Urothelium cell line (cell line): ENCODE measurements at places on chromosomes 2 and 18.

GRCh38 chr2:33570681-33571080 lies 28.4 kb downstream of the FAM98A start:
- DNase-seq, result no peak

- DNase-seq, result no peak
These were observed 567 bp downstream of the NT5C1B start for GRCh38 chr2:18588802-18589201.

- DNase-seq, result no peak
These were observed 158.7 kb upstream of the ZC3H15 start for GRCh38 chr2:186327251-186327868.

DNA sequence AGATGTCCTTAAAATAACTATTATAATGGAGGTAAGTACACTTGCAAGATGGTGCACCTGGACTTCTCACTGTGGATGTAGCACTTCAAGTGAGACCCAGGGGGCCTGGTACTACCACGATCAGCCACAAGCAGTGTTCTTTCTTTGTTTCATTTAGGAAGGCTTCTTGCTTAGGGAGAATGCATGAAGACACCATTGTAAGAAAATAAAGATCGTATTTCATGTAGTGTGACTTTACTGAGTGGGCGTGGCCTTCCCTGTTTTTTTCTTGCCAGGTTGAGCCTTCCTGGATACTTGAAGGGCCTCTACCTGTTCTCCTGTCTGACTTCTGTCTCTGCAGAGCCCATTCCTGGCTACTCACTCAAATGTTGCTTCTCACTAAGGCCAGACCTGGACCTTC lies 615.6 kb upstream of the SOX11 start:
- no peak for DNase-seq

GRCh38 chr18:78727877-78728783 lies 251.5 kb upstream of the SALL3 start:
- no peak for DNase-seq

GRCh38 chr2:134402410-134402809 lies 148.5 kb downstream of the MGAT5 start:
- no peak for DNase-seq

GRCh38 chr18:5455674-5456073 lies 88.1 kb downstream of the EPB41L3 start:
- no peak for DNase-seq

- DNase-seq, result no peak
These were observed 791 bp downstream of the DES start for GRCh38 chr2:219419012-219419324.
